ENCODE measurements at places on chromosomes 6 and 20.

- DNase-seq = no peak
Observed at GRCh38 chr6:13113981-13114593, 214.2 kb downstream of the TBC1D7 start.

DNA sequence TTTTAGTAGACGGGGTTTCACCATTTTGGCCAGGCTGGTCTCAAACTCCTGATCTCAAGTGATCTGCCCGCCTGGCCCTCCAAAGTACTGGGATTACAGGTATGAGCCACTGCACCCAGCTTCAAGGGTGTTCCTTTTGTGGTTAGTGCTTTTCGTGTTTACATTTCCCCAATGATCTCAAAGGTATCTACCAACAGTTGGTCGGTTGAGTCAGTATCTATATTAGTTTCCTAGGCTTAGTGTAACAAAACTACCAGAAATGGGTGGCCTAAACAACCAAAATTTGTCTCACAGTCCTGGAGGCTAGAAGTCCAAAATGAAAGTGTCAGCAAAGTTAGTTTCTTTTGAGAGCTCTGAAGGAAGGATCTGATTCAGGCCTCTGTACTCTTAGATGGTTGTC, 30.1 kb downstream of the CASP8AP2 start:
- DNase-seq = no peak

DNA sequence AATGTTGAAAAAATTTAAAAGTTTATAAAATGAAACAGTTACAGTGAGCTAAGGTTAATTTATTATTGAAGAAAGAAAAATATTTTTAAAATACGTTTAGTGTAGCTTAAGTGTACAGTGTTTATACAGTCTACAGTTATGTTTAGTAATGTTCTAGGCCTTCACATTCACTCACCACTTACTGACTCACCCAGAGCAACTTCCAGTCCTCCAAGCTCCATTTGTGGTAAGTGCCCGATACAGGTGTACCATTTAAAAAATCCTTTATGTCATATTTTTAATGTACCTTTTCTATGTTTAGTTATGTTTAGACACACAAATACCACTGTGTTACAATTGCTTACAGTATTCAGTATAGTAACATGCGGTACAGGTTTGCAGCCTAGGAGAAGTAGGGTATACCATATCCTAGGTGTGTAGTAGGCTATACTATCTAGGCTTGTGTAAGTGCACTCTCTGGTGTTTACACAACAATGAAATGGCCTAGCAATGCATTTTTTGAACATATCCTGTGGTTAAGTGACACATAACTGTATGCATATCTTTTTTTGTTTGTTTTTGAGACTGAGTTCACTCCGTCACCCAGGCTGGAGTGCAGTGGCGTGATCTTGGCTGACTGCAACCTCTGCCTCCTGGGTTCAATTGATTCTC, 26.3 kb downstream of the FLRT3 start:
- no peak for DNase-seq

DNA sequence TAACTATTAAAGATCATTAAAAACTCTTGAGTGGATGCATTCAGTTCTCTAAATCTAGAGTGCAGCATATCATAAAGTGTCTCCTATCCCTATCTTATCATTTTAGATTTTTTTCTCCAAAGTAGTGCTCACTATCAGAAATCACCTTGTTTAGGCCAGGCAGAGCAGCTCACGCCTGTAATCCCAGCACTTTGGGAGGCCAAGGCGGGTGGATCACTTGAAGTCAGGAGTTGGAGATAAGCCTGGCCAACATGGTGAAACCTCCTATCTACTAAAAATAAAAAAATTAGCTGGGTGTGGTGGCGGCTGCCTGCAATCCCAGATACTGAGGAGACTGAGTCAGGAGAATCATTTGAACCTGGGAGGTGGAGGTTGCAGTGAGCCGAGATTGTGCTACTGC, 368.9 kb downstream of the PRKN start:
- DNase-seq = no peak

DNA sequence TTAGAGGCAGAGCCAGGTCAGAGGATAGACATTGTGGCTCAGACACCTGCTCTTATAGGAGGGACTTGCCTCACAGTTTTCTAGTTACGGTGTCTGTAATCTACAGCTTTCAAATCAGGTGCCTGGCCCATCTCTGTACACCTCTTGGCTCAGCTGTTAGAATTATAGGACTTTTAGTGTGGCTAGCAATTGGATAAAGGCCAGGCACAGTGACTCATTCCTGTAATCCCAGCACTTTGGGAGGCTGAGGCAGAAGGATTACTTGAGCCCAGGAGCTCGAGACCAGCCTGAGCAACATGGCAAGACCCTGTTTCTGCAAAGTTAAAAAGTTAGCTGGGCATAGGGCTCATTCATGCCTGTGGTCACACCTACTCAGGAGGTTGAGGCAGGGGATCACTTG, 20.0 kb downstream of the BRPF3 start:
- DNase-seq = peak; percentile 38

DNA sequence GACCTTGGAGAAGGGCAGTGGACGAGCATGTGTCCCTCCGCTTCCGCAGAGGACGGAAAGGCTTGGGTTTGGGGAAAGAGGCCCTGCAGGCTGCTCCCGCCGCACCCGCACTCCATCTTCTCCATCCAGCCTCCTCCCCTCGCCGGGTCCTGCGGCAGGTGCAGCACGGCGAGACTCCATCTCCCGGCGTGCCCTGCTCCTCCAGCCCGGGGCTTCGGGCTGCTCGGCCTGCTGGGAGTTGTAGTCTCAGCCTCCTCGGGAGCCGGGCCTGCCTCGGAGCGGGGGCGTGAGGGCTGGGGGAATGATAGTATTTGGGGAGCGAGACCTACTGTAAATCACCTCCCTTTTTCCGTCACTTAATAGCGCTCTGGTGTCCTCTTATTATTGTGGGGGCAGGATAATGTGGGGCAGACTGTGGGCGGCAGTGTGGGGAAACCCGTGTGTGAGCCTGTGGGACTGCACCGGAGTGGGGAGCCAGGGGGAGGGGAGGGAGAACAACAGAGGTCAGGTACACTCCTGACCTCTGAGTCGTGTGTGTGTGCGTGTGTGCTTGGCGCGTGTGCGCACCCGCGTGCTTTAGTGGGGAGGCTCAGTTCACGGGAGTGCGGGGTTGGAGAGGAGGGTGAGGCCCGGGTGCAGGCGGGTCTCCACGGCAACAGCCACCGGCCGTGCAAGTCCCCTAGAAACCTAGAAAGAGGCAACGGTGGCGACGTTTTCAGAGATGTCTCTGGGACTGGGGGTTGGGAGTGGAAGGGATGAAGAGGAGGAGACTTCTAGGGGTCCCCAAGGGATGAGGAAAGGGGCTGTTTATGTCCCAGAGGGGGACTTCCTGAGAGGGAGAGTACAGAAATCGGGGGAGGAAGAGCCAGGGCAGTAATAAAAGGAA, 4.1 kb downstream of the TTBK1 start:
- no peak for DNase-seq

GRCh38 chr6:132300323-132300949, 100.8 kb downstream of the MOXD1 start:
- peak; percentile 59 for DNase-seq

DNA sequence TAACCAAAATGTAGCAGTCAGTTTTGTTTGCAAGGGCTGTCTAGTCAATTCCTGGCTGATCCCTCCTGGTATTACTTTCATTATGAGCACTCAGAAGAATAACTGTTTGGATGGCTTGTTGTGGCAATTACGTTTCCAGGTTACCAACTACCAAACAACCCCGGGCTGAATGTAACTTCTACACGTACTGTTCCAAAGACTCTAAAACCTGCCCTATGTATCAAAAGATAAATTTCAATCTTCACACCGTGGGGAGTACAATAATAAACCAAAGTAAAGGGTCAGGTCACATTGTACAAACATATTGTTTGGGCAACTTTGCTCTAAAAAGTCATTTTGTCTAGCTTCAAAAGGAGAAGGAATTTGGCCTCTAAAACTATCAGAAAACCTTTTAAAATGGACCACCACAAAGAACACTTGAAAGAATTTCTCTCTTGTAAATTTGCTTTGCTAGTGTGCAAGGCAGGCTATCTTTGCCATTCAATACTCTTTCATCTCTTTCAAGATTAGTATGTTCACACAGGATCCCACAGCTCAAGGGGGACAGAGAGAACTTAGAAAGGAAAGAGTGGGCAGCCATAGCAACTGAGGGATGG, 27.6 kb downstream of the DCDC2 start:
- no peak for DNase-seq

GRCh38 chr20:37314099-37314498, 24.6 kb downstream of the MANBAL start:
- DNase-seq = no peak

All from fibroblast of skin of abdomen (primary cell).